ENCODE measurements at places on chromosomes 5 and 9.

GRCh38 chr9:120362446-120362845, 217.5 kb downstream of the CDK5RAP2 start:
- no peak for DNase-seq

- peak; percentile 40 for DNase-seq
Observed at GRCh38 chr5:148394587-148395019, 10.8 kb downstream of the FBXO38 start.

DNA sequence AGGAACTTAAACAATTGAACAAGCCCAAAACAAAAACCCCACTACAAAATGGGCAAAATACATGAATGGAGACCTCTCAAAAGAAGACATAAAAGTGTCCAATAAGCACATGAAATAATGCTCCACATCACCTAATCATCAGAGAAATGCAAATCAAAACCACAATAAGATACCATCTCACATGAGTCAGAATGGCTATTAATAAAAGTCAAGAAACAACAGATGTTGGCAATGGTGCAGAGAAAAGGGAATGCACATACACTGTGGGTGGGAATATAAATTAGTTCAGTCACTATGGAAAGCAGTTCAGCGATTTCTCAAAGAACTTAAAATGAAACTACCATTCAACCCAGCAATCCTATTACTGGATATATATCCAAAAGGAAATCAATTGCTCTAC, 337.4 kb upstream of the GRIA1 start:
- no peak for DNase-seq

DNA sequence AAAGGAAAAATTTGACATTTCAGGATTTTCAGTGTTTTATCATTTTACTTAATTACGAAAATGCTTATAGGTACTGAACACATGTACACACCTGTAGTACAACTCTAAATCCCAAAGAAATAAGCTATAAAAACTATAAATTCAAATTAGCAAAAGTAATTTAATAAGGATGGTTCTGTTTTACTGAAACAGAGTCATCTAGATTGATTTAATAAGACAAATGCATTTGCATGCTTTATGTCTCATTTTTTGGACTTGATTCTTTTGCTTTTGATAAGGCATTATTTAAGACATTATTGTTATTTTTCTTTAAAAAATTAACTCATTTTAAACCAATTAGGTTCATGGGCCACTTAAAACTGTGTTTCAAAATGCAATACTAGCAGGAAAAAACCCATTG, 201.2 kb downstream of the PIK3R1 start:
- DNase-seq: no peak

GRCh38 chr5:167020418-167020817, 1271.0 kb upstream of the WWC1 start:
- no peak for DNase-seq

DNA sequence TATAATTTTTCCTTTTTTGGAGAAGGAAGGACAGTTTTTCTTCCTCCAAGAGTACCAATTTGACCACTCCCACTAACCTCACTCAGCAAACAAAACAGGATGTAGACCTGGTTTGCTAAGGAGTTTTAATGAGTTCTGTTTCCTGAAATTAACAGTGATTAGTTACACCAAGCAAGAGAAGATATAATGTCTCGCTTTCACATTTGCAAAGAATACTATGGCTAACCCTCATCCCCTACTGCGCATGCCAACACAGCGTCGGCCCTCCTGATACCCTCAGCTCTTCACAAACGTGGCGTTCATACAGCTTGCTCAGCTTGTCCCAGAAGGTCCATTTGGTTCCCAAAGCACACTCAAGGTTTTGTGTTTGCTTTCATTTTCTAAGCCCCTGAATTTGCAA, 41.9 kb upstream of the IPPK start:
- DNase-seq: no peak

DNA sequence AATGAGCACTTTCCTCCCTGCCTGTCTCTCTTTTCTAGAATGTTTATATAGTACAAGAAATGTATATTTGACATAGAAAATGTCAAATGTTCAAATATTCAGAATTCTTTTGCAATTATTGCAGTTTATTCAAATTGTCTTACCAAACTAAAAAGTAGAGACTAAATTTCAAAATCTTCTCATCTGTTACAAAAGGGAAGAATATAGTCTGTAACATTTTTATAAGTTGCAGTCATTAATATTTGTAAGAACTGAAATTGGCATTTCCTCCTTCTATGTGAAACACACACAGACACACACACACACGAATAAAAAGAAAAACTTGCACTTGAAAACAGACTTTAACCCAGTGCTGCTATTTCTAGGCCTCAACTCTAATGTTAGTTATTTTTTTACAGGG, 56.4 kb downstream of the NR3C1 start:
- DNase-seq: no peak

DNA sequence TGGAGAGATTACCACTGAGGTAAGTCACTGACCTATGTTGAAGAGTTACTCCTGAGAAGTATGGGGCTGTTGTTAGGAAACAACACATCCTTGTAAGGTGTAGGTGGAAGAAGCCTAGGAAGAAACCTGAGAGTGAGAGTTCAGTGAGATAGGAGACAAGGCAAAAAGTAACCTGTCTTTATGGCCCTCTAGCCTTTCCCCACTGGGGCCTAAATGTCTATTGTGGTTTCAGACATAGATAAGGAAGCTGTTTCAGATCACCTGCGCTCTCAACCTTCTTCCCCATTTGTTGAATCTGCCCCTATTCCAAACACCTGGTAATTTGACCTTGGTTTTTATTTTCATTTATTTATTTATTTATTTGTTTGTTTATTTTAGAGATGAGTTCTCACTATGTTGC, 397.1 kb upstream of the RORB start:
- no peak for DNase-seq

DNA sequence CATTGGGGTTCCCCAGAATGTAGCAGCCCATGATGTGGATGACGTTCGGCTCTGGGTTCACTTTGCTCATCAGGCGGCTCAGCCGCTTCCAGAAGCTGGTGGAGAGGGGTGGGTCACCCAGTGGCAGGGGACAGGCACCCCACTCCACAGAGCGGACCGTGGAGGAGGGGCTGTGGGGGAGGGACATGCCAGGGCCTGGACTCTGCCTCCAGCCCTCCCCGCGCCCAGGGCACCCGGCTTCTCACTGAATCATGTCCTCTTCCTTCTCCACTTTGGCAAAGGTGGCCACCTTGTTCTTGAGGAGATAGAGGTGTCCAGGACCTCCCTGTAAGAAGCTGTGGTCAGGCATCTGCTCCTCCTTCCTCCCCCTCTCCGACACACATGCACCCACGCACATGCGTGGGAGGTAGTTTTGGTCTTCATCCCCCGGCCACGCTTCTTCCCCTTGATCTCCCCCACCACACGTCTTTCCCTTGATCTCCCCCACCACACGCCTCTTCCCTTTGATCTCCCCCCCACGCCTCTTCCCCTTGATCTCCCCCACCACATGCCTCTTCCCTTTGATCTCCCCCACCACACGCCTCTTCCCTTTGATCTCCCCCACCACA, 8.9 kb upstream of the ENTPD8 start:
- no peak for DNase-seq

DNA sequence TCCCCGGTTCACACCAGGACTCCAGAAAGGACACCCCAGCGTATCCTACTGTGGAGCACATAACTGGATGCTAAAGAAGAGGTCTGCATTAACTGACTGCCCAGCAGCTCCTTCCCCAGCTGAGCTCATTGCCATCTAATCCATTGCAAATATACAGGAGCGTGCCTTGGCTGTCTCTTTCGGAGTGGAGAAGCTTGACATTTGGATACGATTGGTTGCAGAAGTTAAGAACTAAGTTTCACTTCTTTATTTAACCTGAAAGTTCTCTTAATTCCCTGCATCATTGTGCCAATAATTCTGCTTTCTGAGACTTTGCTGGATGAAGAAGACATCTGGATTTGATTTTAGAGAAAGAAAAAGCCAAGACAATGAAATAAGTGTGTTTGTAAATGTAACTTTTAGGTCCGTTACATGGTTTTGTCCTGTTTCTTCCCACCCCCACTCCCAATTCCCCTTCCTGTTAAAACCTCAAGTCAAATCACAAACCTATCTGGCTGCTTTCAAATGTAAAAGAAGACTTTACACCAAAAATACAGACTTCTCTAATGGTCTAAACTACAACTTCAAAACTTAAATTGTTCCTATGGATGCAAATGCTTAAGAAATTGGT, 33.9 kb downstream of the TAS2R1 start:
- no peak for DNase-seq

DNA sequence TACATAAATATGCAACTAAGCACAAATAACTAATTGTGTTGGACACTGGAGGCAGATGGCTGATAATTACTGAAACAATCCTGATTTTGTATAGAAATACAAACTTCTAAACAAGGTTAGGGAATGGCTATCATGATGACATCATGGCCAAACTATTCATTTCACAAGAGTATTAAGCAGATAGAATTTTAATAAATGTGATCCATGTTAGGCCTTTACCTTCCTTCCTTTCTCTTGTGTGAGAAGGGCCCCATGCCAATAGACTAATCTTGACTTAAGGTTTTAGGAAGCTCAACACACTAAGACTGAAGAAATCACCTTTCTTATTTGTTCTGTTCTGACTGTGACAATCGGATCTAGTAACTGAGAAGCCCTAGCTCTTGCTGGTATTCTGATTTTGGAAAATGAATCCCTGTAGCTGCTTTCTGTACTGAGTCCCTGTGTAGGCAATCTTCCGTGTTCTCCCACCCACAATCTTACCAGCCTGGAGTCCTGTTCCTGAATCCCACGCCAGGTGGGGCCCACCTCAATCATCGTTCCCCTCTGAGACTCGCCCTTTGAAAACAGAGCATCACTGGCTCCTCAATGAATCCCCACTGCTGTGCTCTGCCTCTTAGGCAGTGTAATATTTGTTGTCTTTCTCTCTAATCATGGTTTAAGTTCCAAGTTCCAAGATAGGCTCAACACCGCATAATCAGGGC, 168.7 kb upstream of the GNA14 start:
- no peak for DNase-seq

DNA sequence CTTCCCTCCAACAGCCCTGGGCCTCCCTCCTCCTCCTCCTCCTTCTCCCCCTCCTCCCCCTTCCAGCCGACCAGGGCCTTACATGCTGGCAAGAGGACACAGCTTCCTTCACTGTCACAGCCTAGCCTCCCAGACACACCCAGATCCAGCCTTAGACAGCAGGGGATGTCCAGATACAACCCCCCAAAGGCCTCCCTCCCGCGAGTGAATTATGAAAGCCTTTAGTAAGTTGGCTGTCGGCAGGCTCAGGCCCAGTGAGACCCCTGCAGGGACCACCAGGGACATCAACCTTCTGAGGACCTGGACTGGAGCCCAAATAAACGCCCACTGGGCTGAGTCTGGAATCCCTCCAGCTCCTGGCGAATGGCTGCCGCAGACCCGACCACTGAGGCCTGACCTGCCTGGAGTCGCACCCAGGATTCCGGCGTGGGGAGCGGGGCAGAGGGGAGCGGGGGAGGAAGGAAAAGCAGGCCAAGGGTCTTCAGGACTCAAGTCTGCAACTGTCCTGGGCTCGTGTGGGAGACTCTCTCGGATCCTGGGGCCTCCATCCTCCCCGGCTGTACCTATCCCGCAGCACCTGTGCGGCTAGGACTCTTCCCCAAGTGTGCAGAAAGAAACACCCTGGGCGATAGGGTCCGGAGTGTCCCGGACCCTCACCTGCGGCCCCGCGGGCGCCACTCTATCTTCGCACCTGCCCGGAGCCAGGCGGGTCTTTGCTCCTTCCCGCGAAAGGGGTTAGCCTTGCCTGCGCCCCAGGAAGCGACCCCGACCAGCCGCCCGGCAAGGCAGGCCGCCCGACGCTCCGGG, 705 bp downstream of the SEPTIN8 start:
- DNase-seq: peak; percentile 38

DNA sequence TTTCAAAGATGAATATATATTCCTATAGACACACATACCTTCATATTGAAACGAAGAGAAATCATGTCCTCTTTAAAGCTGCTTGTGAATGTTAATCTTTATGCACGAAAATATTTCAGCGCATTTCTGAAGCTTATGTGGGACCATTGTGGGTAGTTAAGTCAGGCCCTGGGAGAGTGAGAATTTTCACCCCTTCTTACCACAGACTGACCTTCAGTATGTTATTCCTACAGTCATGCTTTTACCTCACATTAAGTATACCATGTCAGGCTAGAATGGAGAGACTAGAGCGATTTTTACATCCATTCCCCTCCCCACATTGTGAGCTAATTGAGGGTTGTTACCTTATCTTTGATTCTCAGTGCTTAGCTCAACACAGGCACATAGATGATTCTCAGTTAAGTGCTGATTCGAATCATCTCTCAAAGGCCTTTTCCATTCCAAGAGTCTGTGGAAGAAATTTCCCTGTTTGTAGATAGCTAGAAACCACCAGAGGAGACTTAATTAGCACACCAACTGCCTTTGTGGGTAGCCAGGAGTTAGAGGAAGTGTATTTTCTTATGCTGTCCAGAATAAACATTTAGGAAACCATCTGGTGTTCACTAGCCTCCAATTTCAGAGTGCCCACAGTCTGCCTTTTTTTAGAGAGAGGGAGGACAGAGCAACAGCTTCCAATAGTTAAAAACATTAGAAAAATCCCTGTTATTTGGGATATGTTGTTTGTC, 110.5 kb downstream of the MEGF10 start:
- no peak for DNase-seq

GRCh38 chr5:172871982-172872381, 37.9 kb downstream of the ERGIC1 start:
- DNase-seq: no peak

DNA sequence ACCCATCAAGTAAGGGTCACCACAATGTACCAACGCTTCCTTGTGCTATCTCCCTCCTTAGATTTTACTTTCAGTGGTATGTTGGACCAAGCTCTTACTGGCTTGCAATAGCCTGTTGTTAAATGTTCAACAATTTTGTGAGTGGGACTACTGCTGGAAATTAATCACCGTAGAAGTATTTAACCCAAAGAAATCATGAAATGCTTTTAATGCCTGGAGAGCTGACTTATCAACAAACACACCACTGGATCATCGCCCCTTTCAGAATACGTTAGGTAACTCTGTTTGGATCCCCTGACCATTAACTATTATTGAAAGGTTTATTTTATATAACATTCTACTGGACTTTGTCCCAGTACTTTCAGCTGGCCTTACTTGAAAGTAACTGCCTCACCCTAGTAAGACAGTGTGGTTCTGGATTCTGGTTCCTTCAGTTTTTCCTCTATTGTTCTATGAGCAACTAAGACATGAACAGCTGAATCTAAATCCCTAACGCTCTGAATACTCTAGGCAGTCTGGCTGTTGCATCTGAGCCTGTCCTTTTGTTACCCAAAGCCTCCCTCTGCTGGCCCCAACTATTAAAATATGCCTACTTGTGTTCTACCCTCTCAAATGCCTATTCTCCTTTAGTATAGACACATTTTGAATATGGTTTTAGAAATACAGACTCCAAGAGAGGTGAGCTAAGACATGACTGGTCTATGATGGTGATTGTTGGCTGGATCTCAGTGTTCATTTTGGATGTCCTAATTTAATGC, 1203.4 kb upstream of the DMAC1 start:
- DNase-seq: peak; percentile 17

GRCh38 chr5:73196201-73196600, 23.2 kb downstream of the TMEM174 start:
- DNase-seq: no peak

- no peak for DNase-seq
Observed at GRCh38 chr9:86672301-86672700, 275.0 kb downstream of the GAS1 start.

GRCh38 chr5:168876419-168876818, 297.3 kb upstream of the PANK3 start:
- DNase-seq: no peak
